Neuronal stem cell (in vitro differentiated cells): ENCODE measurements at places on chromosomes 11 and 22.

DNA sequence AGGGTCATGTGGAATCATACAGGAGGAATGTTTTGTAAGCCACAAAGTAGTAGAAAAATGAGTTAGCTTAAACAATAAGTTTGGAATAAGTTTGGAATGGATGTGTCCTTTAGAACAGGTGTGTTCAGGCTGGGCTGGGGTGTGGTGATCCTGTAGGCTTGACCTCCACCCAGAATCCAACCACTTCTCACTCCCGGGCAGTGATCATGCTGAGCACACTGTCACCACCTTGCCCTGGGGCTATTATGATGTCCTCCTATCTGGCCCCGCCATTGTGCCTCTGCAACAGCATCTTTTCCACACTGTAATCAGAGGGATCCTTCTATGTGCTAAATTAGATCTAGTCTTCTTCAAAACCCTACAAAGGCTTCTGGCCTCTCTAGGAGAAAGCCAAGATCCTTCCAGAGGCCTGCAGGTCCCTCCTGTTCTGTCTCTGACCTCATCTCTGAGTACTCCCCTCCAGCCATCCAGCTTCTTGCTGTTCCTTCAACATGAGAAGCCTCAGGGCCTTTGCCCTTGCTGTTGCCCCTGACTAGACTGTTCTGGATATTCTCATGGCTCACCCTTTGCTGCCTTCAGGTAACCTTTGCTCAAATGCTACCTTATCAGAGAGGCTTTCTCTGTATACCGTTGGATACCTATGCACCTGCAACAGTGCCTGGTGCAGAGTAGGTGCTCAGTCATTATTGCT is 18.8 kb upstream of the ACCSL start:
- DNase-seq: no peak

DNA sequence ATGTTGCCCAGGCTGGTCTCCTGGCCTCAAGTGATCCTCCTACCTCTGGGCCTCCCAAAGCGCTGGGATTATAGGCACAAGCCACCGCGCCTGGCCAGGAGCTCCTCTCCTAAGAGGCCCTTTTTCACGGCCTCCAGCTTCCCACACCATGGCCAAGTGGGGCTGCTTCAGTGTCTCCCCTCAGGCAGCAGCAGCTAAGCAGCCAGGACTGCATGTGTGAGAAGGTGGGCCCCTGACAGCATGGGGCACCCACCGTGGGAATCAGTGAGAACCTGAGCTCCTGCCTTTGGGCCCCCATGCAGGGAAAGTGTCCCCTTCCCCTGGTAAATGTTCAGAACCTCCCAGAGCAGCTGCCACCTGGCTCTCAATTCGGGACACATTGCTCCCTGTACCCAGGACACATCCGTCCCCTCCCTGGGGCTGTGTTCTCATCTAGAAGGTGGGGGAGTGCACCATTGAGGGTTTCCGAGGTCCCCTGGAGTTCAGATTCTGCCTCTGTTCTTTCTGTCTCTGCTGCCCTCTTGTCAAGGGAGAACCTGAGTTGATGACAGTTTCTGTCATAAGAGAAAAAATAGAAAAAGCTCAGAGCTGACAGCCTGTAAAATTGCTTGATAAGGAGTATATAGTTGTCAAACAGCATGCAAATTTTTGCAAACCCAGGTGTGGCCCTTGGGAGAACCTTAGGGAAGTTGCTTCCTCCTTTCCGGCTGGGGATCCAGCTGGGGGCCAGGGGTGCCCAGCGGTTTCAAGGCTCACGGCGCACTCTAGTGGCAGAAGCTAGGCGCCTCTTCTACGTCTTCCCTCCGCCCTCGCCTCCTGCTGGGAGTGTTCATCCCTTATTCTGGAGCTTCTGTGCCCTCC is 29.7 kb downstream of the FAM83F start:
- DNase-seq: peak; percentile 67

- DNase-seq: no peak
Measured at GRCh38 chr11:134503100-134503499, 91.1 kb upstream of the B3GAT1 start.

DNA sequence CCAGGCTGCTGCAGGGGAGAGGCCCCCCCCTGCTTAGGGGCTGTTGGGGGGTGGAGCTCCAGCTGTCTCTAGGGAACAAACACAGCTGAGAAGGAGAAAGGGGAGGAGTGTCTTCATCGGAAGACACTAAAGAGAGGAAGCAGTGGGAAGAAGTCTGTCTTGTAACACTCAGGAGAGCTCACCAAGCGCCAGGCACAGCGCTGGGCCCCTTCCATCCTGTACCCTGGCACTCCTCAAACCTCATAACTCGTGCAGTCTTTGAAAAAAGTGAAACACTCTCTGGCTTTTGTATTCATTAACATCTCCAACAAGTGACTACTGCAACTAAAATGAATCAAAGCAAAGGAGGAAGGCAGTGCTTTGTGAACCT is 67.4 kb upstream of the PRDM11 start:
- no peak for DNase-seq

DNA sequence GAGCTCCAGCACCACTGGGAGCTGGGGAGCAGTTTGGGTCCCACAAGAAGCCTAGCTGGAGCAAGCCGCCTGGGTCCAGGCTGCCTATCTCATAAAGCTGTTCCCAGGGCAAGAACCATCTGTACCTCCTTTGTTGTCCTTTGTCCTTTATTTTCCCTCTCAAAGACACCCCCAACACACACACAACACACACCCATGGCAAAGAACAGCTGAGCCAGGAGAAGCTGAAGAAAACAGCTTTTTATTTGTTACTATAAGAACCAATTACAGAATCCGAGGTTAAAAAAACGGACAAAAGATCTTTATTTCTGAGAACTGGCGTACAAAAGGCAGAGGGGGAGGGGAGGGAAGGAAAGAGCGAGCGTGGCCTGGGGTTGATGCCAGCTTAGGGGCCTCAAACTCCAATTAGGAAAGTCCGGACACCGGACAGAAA is 1.7 kb upstream of the TUT1 start:
- DNase-seq: no peak

DNA sequence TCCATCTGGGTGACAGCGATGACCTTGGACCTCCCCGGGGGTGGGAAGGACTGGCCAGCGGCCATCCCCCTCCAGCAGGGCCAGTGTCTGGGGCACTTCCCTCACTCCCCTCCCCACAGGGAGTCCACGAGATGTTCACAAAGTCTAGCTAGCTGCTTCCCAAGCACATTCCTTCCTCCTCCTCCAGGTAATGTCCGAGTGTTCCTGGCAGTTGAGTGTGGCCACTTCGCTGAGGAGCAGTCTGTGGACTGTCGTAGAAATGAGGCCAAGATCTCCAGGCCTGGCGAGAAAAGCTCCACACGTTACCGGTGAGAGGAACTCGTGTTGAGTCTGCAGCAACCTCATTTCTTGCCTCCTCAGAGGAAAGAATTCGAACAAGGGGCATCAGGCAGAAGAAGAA is 425.5 kb downstream of the BRD1 start:
- no peak for DNase-seq

GRCh38 chr11:32178692-32179091 is 87.8 kb downstream of the RCN1 start:
- no peak for DNase-seq

DNA sequence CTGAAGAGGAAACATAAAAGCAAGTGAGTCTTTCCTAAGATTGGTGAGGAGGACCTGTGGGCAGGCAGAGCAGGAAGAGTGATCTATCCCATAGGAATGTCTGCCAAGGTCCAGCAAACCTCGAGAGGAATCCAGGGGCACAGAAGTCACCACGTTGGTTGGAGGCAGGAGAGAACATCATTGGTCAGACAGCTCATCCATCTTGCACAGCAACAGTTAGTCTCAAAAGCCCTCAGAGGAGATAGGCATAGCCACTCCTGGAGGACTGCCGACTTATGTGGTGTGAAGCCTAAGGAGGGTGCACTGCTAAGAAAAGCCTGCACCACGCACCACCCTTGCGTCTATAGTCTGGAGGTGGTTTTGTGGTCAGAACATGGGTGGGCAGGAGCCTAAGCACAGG is 109.1 kb downstream of the RASSF10 start:
- DNase-seq: no peak

- no peak for DNase-seq
Measured at GRCh38 chr11:5196067-5196466, 4.4 kb downstream of the OR51V1 start.

DNA sequence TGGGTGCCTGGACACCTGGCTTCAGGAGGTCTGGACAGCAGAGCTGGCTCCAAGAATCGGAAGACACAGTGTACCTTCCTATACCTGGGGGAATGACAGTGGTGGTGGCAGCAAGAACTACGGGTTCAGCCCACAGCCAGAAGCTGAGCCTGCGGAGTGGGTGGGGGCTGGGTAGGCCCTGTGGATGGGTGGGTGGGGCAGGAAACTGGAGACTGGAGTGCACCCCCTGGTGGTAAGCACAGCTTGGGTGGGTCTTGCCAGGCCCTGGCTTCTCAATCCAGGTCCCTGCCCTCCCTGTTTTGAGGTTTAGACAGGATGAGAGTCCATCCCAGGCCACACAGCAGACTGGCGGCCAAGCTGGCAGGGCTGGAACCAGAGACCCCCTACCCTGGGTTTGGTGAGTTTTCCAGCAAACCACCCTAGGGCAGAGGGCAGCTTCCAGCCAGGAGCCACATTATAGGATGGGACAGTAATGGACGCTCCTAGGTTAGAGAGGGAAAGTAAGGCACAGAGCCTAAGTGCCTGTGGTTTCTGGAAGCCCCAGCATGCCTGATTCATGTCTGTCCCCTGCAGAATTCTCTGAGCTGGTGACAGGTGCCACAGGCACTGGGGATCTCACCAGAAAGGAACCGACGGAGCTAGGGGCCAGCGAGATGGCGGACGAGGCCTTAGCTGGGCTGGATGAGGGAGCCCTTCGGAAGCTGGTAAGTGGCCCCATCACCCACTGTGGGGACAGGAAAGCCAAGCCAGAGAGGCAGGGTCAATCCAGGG is 1.7 kb downstream of the SMTN start:
- no peak for DNase-seq
